ENCODE measurements at places on chromosomes 4 and X. TPM values are rescaled to one million over a fixed set of nuclear protein-coding genes. Genes with fewer than 3 reads are reported as not detected.

DNA sequence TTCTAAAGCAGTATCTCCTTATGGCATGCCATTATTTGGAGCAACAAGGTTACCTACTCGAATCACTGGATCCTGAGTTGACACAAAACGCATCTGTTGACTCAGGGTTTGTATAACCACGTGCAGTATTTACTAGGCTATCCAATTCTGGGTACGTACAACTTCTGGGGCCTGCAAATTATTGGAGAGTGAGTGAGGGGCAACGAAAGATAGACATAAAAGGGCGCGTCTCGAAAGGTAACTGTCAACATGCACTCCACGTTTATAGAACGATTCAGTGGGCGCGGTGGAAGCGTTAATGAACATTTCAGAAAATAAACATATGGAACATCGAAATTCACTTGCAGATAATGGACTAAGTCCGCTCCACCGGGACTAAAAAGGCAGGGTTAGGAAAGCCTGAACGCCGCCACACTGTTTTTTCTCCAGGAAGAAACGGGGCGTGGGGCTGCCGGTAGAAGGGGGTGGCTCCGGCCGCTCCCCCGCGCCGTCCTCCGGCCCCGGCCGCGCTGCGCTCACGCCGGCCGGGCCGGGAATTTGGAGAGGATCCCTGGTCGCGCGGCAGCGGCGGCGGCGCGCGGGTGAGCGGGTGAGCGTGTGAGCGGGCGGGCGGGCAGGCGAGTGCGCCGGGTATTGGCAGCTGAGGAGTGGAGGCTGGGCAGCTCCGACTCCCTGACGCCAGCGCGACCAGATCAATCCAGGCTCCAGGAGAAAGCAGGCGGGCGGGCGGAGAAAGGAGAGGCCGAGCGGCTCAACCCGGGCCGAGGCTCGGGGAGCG, at the start of gene SMAD1:
Gene SMAD1 (plus strand): TSS at position 690 of the 778 bp plus-strand sequence. CDS start 32,761 bp downstream, outside the sequence.
- DNase-seq, result peak; percentile 89
- peak within 1 kb of the TSS; percentile 92 for H3K27ac ChIP-seq
- H3K36me3 ChIP-seq, result no peaks in the 10 kb centered on the region
- H3K4me1 ChIP-seq, result no peaks in the 10 kb centered on the region
- peak within 1 kb of the TSS; percentile 87 for H3K4me3 ChIP-seq
- H3K27me3 ChIP-seq, result no peaks in the 10 kb centered on the region

DNA sequence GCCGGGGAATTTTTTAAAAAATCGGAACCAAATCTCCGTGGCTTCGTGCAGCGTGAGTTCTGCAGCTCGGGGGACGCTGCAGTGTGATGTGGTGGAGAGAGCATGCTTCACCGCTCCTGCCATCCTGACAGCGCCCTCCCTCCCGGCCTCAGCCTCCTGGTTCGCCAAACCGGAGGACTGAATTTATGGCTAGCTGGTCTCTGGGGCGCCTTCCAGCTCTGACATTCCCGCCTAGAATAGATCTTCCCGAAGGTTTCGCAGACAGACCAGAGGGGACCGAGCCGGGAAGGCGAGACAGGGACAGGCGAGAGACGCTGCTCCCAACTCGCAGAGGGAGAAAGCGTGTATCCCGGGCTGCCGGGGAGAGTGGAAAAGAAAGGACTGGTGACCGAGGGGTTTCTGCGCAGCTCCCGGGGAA, 25.9 kb downstream of the HOPX start:
- H3K4me1 ChIP-seq, result peaks cover 13% of the 10 kb centered on the region
- peak; percentile 67 for DNase-seq
- H3K27me3 ChIP-seq, result peaks cover 7% of the 10 kb centered on the region
- peak overlapping the region; percentile 43 for H3K27ac ChIP-seq

DNA sequence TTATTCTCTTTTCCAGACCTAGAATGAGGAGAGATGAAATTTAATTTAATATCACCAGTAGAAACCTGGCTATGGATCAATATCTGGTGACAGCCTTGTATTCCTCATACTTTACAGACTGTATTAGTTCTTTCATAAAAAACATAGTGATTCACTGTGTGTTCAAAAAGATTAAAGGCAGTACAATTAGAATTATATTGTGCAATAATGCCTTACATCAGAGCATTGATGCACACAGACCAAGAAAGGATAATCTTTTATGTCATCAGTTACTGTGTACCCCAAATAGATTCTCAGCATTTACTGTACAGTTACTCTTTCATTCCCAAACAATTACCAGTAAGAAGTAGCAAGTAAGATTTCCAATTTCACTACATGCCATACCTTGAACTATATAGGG, 260.5 kb upstream of the ANXA10 start:
- DNase-seq, result no peak
- H3K27ac ChIP-seq, result no peak overlapping the region
- H3K27me3 ChIP-seq, result no peaks in the 10 kb centered on the region
- no peaks in the 10 kb centered on the region for H3K4me1 ChIP-seq
- no peak overlapping the region for H3K4me3 ChIP-seq

DNA sequence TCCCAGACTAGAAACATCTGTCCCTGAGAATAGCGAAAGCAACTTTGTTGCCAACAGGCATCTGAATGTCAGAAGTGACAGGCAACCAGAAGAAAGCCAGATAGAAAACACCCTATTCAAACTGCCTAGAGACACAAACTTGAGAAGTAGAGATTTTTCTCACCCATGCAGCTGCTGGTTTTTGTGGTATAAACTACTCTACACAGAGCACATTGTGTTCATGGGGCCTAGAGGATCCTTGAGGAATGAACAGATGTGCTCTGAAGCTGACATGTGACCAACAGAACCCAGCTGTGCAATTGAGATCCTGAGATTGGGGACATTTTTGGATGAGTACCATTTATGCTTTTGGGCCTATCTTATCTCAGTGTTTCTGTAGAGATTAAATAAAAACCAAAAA, 63.6 kb upstream of the NRK start:
- no peaks in the 10 kb centered on the region for H3K36me3 ChIP-seq
- no peaks in the 10 kb centered on the region for H3K27me3 ChIP-seq
- H3K4me3 ChIP-seq, result no peak overlapping the region
- H3K4me1 ChIP-seq, result no peaks in the 10 kb centered on the region

DNA sequence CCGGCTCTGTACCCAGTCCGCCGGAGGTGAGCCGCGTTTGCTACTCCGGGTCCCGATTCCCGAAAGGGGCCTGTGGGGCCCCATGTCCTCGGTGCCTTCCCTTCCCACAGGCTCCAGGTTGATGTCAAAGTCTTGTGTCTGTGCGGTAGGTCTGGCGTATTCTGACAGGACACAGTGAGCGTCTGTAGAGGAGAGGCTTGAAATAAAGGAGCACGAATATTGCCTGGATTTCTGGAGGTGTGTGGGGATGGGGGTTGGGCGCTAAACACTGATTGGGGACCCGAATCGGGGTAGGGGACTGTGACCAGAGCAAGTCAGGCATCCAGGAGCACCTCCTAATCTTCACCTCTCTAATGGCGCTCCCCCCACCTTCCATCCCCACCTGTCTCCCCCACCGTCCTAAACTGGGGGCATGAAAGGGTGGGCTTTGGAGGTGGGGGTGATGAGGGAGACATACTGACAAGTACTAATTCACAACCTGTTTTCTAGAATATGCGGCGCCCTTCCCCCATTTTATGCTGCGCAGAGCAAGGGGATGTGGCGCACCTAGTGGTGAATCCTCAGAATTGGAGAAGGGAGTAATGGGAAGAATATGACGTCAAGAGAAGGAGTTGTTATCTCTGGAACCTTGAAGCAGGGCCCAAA, 855 bp downstream of the GPRASP2 start:
- peak overlapping the region; percentile 78 for H3K27ac ChIP-seq
- no peaks in the 10 kb centered on the region for H3K36me3 ChIP-seq
- peak; percentile 79 for DNase-seq
- H3K27me3 ChIP-seq, result no peaks in the 10 kb centered on the region
- H3K4me1 ChIP-seq, result no peaks in the 10 kb centered on the region

DNA sequence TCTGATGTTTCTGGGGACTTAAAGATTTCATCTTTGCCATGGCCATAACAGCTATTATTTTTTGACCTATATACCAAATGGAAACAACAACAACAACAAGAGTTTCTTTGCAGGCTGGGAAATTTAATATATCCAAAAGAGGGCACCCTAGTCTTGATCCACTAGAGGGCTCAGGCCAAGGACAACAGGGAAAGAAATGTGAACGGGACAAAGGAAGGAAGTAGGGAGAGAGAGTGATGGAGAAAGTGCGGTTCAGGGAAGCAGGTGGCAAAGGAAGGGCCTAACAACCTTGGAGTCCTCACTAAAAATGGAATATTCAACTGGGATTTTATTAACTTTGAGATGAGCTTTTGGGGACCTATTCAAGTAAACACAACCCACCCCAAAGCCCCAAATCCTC, 67.8 kb upstream of the SCML1 start:
- no peak overlapping the region for H3K27ac ChIP-seq
- no peak overlapping the region for H3K4me3 ChIP-seq
- H3K4me1 ChIP-seq, result no peaks in the 10 kb centered on the region
- H3K27me3 ChIP-seq, result peaks cover 5% of the 10 kb centered on the region
- H3K36me3 ChIP-seq, result no peaks in the 10 kb centered on the region

DNA sequence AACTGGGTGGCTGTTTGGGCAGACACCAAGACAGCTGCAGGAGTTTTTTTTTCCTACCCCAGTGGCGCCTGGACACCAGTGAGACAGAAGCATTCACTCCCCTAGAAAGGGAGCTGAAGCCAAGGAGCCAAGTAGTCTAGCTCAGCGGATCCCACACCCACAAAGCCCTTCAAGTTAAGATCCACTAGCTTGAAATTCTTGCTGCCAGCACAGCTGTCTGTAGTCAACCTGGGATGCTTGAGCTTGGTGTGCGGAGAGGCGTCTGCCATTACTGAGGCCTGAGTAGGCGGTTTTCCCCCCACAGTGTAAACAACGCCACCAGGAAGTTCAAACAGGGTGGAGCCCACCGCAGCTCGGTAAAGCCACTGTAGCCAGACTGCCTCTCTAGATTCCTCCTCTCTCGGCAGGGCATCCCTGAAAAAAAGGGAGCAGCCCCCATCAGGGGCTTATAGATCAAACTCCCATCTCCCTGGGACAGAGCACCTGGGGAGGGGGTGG, 171.4 kb downstream of the ARHGEF9 start:
- no peak overlapping the region for H3K4me3 ChIP-seq
- H3K4me1 ChIP-seq, result no peaks in the 10 kb centered on the region
- no peak overlapping the region for H3K27ac ChIP-seq
- H3K36me3 ChIP-seq, result no peaks in the 10 kb centered on the region
- DNase-seq, result no peak
- H3K27me3 ChIP-seq, result no peaks in the 10 kb centered on the region

GRCh38 chr4:83582289-83582785, 46.4 kb downstream of the GPAT3 start:
- H3K4me3 ChIP-seq, result no peak overlapping the region
- peak overlapping the region; percentile 48 for H3K27ac ChIP-seq
- no peaks in the 10 kb centered on the region for H3K27me3 ChIP-seq
- peaks cover 20% of the 10 kb centered on the region for H3K36me3 ChIP-seq

Gene RNF150
- total RNA-seq, result 34.2 TPM
